ENCODE measurements at places on chromosomes 3 and 15. TPM values are rescaled to one million over a fixed set of nuclear protein-coding genes. Genes with fewer than 3 reads are reported as not detected.

CASR gene
- not detected for total RNA-seq

GRCh38 chr3:141368925-141369794 lies 856 bp downstream of the ZBTB38 start:
- H3K27me3 ChIP-seq = no peaks in the 10 kb centered on the region
- peak overlapping the region; percentile 61 for H3K27ac ChIP-seq

FURIN gene
- total RNA-seq = 124 TPM

FOXB1 gene
- 0.37 TPM for total RNA-seq

GRCh38 chr3:4852780-4853748 lies 126.2 kb upstream of the BHLHE40 start:
- no peaks in the 10 kb centered on the region for H3K36me3 ChIP-seq
- H3K27ac ChIP-seq = no peak overlapping the region
- H3K4me3 ChIP-seq = no peak overlapping the region
- no peaks in the 10 kb centered on the region for H3K27me3 ChIP-seq
- H3K4me1 ChIP-seq = peaks cover 44% of the 10 kb centered on the region
- DNase-seq = no peak

DNA sequence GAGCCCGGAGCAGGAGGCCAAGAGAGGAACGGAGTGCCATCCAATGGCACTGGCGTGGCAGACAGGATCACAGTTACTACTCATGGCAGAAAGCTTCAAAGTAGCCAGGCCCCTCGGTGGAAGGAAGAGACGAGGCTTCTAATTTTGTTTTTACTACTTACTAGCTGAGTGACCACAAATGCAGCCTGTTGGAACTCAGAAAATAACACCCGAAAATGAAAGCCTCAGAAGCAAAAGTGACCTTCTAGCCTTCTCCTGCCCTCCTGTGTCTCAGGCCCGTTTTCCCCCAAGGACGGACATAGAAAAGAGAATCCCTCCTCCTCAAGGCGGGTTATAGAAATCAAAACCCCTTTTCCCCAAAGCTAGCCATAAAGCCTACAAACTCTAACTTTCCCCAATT lies 9.9 kb upstream of the STRA6 start:
- H3K4me3 ChIP-seq = no peak overlapping the region
- no peaks in the 10 kb centered on the region for H3K4me1 ChIP-seq
- no peaks in the 10 kb centered on the region for H3K36me3 ChIP-seq

GRCh38 chr3:71805199-71805598 lies 20.3 kb upstream of the PROK2 start:
- DNase-seq = no peak
- H3K27me3 ChIP-seq = no peaks in the 10 kb centered on the region
- no peaks in the 10 kb centered on the region for H3K36me3 ChIP-seq
- no peak overlapping the region for H3K27ac ChIP-seq
- no peaks in the 10 kb centered on the region for H3K4me1 ChIP-seq

NOX5 gene
- not detected for total RNA-seq

- H3K27me3 ChIP-seq = peaks cover 35% of the 10 kb centered on the region
- peaks cover 5% of the 10 kb centered on the region for H3K4me1 ChIP-seq
- peak; percentile 3 for DNase-seq
- H3K4me3 ChIP-seq = peak within 1 kb of the TSS; percentile 50
- no peaks in the 10 kb centered on the region for H3K36me3 ChIP-seq
- no peak within 1 kb of the TSS for H3K27ac ChIP-seq
These were observed at the start of gene MYO1E for GRCh38 chr15:59372352-59373211. MYO1E (minus strand) TSS chr15:59372871; CDS start chr15:59372500, 371 bp downstream.

- DNase-seq = no peak
- no peaks in the 10 kb centered on the region for H3K36me3 ChIP-seq
- H3K4me3 ChIP-seq = no peak overlapping the region
- no peaks in the 10 kb centered on the region for H3K27me3 ChIP-seq
- H3K27ac ChIP-seq = no peak overlapping the region
These were observed 81.2 kb downstream of the SRGAP3 start for GRCh38 chr3:9168241-9168741.

DNA sequence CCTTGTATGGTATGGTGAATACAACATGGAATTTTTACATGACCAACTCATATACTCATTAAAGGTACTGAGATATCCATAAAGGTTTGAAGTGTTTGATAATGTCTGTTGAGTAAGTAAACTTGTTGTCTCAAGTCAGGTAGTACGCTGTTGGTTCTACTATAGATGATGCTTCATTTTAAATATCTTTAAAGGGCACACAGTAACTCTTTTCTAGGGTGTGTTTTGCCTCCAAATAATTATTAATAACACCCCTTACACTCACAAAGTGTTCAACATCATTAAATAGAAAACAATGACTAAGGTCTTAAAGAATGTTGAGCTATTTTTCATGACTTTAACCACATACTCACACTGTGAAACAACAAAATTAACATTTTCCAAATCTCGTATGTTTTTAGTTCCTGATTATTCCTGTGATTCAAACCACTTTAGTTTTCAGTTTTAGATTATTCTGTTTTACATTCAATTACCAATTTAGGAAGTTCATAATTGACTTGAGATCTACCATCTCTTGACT lies 220.0 kb upstream of the NANOGP8 start:
- H3K4me1 ChIP-seq = no peaks in the 10 kb centered on the region
- no peak for DNase-seq
- H3K27ac ChIP-seq = no peak overlapping the region
- no peaks in the 10 kb centered on the region for H3K27me3 ChIP-seq

C2CD4A gene
- total RNA-seq = 0.13 TPM

CLDN16 gene
- not detected for total RNA-seq

DNA sequence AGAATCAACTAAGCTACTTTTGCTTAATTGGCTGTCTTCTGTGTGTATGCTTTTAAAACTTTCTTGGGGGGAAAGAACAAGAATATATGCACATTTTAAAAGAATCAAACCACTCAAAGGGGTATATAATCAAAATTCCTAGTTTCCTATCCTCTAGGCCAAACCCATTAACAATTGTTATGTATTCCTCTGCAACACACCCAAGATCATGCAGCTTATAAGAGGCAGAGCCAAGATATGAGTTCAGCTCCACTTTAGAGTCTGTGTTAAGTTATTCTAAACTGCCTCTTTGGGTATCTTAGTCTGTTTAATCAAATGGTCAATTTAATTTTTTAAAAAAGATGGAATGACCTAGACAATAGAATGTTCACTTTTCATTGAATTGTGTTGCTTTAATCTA lies 326.1 kb upstream of the IL12A start:
- H3K4me3 ChIP-seq = no peak overlapping the region
- H3K4me1 ChIP-seq = no peaks in the 10 kb centered on the region
- H3K36me3 ChIP-seq = no peaks in the 10 kb centered on the region
- H3K27me3 ChIP-seq = no peaks in the 10 kb centered on the region
- no peak overlapping the region for H3K27ac ChIP-seq

UBA7 gene
- total RNA-seq = 57.8 TPM

GRCh38 chr3:194423317-194423716 lies 24.3 kb upstream of the GP5 start:
- H3K4me1 ChIP-seq = no peaks in the 10 kb centered on the region
- no peak overlapping the region for H3K4me3 ChIP-seq
- peaks cover 12% of the 10 kb centered on the region for H3K36me3 ChIP-seq
- no peak overlapping the region for H3K27ac ChIP-seq
- H3K27me3 ChIP-seq = no peaks in the 10 kb centered on the region
- no peak for DNase-seq

- no peaks in the 10 kb centered on the region for H3K27me3 ChIP-seq
- no peaks in the 10 kb centered on the region for H3K36me3 ChIP-seq
These were observed 95.2 kb downstream of the SPATA16 start for GRCh38 chr3:173045770-173046382.

DNA sequence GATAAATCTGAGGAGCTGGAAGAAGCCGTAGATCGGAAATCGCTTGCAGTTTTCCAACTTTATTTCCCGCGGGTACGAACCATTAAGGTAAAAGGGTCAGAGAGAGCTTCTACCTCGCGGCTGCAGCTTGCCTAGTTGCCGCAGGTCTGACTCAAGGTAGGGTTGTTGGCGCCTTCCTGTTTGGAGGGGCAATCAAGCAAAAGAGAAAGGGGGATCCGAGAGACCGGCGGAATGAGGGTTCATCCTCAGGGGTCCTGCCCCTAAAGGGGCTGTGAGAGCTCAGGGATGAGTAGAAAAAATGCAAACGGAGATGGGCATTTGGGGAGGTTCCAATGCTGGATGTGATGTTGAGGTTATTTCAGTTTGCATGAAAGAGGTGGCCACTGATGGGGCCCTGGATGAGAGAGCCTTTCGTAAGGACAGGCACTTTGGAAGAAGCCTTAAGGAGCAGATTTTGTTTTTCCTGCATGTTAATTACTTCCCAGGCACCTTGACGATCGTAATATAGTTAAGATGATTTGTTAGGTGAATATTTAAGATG lies 265.4 kb downstream of the CGGBP1 start:
- DNase-seq = no peak
- H3K27ac ChIP-seq = peak overlapping the region; percentile 58
- no peak overlapping the region for H3K4me3 ChIP-seq
- H3K4me1 ChIP-seq = no peaks in the 10 kb centered on the region

DNA sequence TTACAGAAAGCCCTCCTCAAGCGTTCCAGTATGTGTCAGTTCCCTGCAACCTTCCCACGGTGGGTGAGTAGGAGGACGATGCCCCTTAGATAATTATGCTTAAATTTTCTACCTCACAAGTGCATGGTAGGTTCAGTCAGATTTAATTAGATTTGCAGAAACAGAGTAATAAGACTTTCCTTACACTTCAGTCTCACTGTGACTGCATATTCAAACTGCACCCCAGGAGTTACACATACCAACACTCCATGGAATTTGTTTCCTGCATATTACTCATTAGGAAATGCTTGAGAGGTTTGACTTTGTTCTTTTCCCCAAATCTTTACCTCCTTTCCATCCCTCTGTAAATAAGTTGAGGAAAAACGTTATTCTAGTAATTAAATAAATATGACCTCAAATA lies 108.8 kb downstream of the ARRDC4 start:
- no peaks in the 10 kb centered on the region for H3K4me1 ChIP-seq
- no peak overlapping the region for H3K4me3 ChIP-seq
- H3K36me3 ChIP-seq = no peaks in the 10 kb centered on the region
- no peak for DNase-seq
- H3K27ac ChIP-seq = no peak overlapping the region
- H3K27me3 ChIP-seq = no peaks in the 10 kb centered on the region

GRCh38 chr3:171994646-171995428 lies 44.5 kb upstream of the FNDC3B start:
- no peak overlapping the region for H3K27ac ChIP-seq
- DNase-seq = no peak
- H3K4me3 ChIP-seq = no peak overlapping the region
- H3K36me3 ChIP-seq = no peaks in the 10 kb centered on the region
- H3K27me3 ChIP-seq = no peaks in the 10 kb centered on the region

DNA sequence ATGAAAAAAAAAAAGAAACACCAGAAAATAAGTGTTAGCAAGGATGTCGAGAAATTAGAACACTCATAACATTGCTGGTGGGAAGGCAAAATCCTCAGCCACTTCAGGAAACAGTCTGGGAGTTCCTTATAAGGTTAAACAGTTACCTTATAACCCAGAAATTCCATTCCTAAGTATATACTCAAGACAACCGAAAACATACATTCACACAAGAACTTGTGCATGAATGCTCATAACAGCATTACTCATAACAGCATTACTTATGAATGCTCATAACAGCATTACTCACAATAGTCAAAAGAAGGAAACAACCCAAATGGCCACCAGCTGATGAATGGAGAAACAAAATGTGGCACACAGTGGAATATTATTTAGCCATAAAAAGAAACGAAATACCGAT lies 34.8 kb upstream of the DCP1A start:
- no peaks in the 10 kb centered on the region for H3K4me1 ChIP-seq
- H3K4me3 ChIP-seq = no peak overlapping the region
- no peak for DNase-seq
- H3K27ac ChIP-seq = no peak overlapping the region
- H3K36me3 ChIP-seq = no peaks in the 10 kb centered on the region

DNA sequence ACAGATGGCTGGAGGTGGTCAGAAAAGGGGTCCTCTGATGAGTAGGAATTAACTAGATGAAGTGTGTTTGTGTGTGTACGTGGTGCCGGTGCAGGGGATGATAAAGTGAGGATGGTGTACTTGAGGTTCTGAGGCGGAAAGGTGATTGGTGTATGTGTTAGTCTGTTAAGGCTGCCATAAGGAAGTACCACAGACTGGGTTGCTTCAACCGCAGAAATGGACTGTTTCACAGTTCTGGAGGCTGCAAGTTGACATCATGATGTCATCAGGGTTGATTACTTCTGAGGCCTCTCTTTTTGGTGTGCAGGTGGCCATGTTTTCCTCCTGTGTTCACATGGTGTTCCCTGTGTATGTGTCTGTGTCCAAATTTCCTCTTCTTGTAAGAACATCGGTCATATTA lies 202.4 kb upstream of the RGMA start:
- no peaks in the 10 kb centered on the region for H3K27me3 ChIP-seq
- H3K27ac ChIP-seq = no peak overlapping the region
- H3K36me3 ChIP-seq = no peaks in the 10 kb centered on the region
- no peaks in the 10 kb centered on the region for H3K4me1 ChIP-seq

ADCY5 gene
- 0.16 TPM for total RNA-seq

DNA sequence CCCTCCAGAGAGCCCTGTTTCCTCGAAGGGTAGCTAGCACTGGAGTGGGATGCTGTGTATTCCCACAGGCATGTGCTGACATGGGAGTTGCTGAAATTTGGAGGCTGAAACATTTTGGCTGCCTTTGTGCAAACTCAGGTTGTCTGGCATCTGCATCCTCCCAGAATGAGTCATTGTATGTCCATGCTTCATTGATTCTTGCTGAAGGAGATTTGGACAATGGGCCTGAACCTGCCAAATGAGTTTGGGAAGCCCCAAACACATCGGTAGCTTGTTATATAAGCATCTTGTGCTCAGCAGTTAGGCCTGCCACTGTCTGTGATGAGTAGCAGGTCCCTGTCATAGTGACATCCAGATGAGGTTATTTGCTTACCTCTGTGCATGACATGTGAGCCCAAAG lies 160.0 kb downstream of the IL5RA start:
- no peaks in the 10 kb centered on the region for H3K27me3 ChIP-seq
- DNase-seq = no peak
- no peaks in the 10 kb centered on the region for H3K4me1 ChIP-seq
- H3K27ac ChIP-seq = no peak overlapping the region

ZCWPW2 gene
- total RNA-seq = 0.20 TPM

GRCh38 chr15:37252530-37252929 lies 152.2 kb upstream of the MEIS2 start:
- DNase-seq = no peak
- no peaks in the 10 kb centered on the region for H3K27me3 ChIP-seq
- H3K36me3 ChIP-seq = no peaks in the 10 kb centered on the region
- H3K4me3 ChIP-seq = no peak overlapping the region

Measured in CD8-positive, alpha-beta memory T cell (primary cell).